ENCODE measurements at places on chromosomes 3 and 15.

- no peak for DNase-seq
Measured at GRCh38 chr3:170523248-170523647, 62.6 kb downstream of the SLC7A14 start.

GRCh38 chr15:38614621-38615020 is 50.0 kb upstream of the RASGRP1 start:
- no peak for DNase-seq

- no peak for DNase-seq
Measured at GRCh38 chr3:120604784-120605183, 8.6 kb downstream of the NDUFB4 start.

GRCh38 chr15:48541341-48542278 is 103.9 kb downstream of the FBN1 start:
- no peak for DNase-seq

DNA sequence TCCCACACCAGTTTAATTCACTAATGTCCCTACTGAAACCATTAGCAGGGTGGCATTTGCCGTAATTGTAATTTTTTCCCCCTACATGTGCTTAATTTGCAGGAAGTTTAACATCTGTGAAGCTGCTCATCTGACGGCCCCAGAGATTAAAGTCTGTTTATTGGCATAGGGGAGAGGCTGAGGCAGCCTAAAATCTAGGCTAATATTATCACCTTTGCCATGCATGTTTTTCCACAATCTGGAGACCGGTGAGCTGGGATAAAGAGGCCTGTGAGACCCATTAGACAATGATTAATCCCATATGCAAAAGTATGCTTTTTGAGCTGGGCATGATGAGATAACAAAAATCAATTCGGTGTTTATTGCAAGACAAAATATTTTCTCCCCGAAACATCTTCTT is 561.2 kb upstream of the ALCAM start:
- no peak for DNase-seq

DNA sequence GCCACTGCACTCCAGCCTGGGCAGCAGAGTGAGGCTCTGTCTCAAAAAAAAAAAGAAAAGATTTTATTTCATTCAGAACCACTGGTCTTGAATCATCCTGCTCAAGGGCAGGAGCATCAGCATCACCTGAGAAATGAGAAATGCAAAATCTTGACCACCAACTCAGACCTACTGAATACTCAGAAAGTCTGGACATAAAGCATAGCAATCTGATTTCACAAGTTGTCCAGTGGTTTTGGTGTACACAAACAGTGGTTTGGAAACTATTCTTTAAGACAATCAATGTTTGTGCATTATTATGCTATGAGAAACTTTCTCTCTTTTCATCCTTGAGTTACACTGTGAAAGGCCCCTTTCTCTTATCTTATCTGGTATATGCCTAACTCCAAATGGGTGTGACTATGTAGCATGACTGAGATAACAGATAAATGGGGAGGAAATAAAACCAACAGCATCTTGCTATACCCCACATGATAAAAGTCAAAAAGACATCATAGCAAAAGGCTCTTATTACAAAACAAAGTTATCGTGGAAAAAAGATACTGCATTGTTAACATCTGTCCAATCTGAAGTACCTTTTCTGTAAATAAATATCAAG is 174.2 kb upstream of the STT3B start:
- no peak for DNase-seq

DNA sequence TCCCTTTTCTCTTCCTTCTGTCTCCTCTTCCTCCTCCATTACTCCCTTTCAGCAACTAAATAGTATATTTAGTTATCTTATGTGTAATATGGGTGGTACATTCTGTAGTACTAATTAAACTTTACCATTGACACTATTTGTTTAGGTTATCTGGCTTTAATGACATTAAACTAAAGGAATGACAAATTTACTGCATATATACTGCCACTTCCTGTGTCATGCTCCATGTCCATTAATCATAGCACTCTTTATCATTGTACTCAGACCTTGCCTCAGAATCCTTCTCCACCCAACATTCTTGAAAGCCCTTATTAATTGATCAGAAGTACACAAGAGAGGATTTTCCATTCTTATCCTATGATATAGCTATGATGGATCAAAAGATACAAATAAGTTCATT is 244.2 kb downstream of the NAALADL2 start:
- DNase-seq, result no peak

DNA sequence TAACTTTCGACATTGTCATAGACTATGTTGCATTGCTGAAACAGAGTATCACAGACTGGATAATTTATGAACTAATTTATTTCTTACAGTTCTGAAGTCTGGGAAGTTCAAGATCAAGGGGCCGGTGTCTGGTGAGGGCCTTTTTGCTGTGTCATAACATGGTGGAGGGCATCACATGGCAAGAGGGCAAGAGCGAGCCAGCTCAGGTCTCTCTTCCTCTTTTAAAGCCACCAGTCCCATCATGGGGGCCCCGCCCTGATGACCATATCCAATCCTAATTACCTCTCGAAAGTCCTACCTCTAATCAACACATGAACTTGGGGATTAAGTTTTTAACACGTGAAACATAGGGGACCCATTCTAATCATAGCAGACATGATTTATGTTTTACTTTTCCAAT is 33.5 kb upstream of the DCUN1D1 start:
- DNase-seq, result no peak

- no peak for DNase-seq
Measured at GRCh38 chr3:137163241-137163871, 205.6 kb downstream of the IL20RB start.

DNA sequence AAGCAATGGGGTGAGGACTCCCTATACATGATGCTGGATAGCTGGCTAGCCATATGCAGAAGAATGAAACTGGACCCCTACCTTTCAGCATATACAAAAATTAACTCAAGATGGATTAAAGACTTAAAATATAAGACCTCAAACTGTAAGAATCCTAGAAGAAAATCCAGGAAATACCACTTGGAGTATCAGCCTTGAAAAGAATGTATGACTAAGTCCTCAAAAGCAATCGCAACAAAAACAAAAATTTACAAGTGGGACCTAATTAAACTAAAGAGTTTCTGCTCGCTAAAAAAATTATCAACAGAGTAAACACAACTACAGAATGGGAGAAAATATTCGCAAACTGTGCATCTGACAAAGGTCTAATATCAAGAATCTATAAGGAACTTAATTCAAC is 94.3 kb downstream of the XRN1 start:
- DNase-seq, result no peak

- peak; percentile 57 for DNase-seq
Measured at GRCh38 chr15:39756806-39757522, 25.7 kb downstream of the FSIP1 start.

- DNase-seq, result no peak
Measured at GRCh38 chr3:52483081-52483480, 12.1 kb upstream of the STAB1 start.

DNA sequence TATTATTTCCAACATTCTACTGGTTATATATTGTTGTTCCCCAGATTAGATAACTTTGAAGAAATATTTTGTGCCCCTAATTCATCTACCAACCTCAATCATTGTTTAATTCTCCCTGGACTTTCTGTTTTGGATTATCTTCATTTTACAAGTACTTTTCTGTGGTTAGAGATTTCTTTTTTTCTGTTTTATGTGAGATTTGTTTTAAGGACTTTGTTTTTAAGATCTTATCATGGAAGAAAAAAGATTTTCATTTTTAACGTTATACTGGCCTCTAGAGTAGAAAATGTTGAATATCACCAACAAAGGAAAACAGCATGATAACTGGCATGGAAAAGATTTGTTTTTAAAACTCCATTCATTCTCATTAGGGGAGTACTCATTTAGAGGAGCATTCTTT is 210.9 kb upstream of the KCNMB2 start:
- no peak for DNase-seq

DNA sequence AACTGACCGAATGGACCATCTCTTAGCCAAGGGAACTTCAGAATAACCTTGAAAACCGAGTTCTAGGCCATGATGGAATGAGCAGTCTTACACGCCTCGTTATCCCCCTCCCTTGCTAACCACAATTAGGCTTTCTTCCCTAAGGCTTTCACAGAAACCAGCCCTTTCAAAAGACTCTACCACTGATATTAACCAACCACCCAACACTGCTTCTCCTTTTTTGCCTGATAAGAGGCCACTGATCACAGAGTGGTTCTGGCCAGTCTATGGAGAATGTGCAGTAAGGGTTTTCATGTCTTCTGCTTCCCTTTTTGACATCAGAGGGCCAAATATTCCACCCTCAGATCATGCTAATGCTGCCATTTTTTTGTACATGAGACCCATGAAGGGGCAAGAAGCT is 59.3 kb downstream of the MCF2L2 start:
- DNase-seq, result no peak

DNA sequence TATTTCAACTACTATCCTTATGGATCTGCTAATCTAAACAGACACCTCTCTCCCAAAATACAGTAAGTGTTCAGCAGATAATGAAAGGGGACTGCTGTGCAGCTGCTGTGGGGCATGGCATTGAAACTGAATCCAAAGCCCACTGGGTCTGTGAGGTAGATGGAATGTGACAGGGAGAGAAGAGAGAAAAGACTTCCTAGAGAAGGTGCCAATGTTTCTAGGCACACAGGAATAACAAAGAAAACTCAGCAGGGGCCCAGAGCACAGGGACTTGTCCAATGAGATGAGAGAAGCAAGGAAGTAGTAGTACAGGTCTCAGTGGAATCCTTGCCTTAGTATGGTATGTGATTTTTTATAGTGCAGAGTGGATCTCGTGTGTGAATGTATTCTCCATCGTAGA is 457.8 kb downstream of the IL5RA start:
- no peak for DNase-seq

DNA sequence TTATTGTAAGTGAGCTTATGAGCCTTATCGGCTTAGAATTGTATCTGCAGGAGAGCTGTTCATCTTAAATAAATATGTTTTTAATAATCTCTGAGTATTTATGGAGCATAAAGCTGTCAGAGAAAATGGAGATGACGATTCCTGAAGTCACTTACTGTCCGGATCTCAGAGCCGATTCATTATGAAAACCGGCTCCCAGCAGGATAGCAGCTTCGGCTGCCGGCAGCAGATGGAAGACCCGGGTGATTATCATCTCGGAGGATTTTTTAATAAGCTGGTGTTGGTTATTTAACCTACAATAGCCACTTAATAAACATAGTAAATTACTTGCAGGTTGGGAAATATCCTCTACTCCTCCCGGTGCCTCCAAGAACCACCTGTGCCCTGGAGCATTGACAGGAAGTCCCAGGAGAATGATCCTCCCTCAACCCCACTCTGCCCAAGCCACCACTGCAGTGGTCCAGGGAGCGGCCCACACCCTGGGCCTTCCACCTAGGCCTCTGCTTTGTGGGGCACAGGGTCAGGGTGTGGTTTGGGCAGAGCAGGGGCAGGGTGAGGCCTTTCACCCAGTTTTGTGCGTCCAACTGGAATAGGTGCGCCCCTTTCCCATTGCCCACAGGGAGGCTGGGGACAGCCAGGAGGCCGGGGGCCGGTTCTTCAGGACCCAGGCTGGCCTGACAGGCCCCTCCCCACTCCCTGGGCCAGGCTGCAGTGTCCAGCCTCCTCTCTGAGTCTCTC is 42.2 kb upstream of the PRR23E start:
- DNase-seq, result no peak

- DNase-seq, result no peak
Measured at GRCh38 chr3:143753006-143753405, 95.3 kb downstream of the SLC9A9 start.

DNA sequence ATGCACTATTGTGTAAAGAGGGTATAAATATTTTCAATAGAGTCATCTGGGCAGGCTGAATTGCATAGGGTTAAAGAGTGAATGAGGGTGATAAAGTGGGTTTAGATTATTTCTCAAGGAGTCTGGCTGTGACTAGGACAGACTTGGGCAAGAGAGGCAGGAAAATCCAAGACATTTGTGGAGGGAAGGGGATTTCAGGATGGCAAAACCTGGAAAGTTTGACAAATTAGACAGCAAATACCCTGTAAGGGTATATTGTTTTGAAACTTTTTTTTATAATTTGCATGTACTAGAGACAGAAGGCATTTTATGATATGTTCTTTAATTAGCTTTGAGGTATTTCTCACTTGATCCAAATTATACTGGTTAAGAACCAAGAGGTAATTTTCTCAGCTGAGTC is 17.1 kb downstream of the HGD start:
- DNase-seq, result no peak

GRCh38 chr3:57015912-57016311 is 44.6 kb upstream of the SPATA12 start:
- DNase-seq, result no peak

DNA sequence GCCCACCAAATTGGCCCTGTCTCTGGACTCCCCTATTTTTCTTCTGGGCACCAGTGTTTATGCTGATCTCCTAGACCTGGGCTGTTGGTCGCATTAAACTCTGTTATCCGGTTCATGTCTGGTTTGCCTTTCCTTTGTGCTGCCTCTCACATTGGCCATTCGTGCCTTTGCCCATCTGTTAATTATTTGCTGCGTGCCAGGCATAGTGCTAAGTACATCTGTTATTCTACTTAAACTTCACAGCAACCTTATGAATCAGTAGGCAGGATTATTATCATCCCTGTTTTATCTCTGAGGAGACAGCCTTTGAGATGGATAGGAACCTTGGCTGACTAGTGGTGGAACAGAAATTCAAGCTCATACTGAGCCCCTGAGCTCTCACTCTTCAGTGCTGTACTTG is 76.0 kb downstream of the THSD4 start:
- no peak for DNase-seq

- no peak for DNase-seq
Measured at GRCh38 chr3:29511701-29512100, 230.8 kb downstream of the RBMS3 start.

GRCh38 chr3:110485389-110485788 is 586.2 kb upstream of the NECTIN3 start:
- no peak for DNase-seq

DNA sequence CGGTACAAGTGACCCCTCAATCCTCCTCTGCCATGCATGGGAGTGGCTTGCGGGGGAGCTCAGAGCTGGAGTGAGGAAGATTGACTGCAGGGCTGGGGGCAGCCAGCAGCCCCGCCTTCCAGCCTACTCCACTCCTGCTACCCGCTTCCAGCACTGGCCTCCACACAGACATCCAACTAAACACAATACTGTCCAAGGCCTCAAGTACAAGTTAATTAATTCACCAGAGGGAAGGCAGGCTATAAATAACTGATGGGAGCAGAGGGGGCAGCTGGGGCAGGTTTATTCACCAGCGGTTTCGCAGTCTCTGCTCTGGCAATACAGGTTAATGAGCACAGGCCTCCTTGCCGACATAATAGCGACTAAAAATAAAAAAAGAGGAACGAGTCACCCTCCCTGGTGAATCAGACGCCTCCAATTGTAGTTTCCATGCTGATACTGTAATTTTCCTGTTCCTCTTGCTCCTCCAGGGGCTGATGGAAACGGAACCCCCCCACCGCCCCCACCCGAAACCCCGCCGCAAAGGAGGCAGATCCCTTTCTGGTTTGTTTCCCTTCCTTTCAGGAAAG is 166.4 kb upstream of the TLE3 start:
- no peak for DNase-seq

DNA sequence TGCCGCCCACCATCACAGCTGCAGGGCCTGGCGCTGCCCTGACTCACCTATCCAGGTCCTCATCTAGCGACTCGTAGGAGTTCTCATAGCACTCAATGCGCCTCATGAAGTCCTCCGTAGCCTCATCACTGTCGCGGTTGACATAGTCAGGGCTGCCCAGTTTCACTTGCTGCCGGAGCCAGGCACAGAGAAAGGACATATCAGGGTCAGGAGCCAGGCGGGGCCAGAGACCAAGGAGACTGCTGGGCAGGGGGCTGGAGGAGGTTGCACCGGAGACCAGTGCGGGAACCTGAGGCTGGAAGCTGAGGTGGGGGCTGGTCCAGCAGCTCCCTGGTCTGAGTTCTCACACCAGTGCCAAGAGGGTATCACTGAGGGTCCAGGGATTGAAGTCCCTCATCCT is 18.2 kb downstream of the PFKFB4 start:
- DNase-seq, result no peak

All from naive thymus-derived CD8-positive, alpha-beta T cell (primary cell).